ENCODE measurements at places on chromosomes 4 and X.

DNA sequence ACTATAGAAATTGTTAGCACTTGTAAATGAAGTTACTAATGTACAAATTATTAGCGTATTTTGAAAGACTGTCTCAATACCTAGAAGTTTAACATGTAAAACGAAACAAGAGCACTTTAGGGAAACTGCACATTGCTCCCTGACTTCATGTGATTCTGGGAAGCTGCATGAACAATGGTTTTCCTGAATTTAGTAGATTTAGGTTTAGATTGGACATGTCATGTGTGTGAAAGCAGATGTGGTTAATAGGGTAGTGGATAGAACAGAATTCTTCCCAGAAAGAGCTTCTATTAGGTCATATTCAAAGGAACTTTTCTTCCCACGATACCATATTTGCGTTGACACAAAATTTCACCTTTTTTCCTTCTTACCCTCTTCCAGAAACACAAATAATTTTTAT, 14.9 kb upstream of the CXCL8 start:
- no peak for DNase-seq

GRCh38 chr4:124432500-124432899, 280.0 kb downstream of the ANKRD50 start:
- peak; percentile 32 for DNase-seq

DNA sequence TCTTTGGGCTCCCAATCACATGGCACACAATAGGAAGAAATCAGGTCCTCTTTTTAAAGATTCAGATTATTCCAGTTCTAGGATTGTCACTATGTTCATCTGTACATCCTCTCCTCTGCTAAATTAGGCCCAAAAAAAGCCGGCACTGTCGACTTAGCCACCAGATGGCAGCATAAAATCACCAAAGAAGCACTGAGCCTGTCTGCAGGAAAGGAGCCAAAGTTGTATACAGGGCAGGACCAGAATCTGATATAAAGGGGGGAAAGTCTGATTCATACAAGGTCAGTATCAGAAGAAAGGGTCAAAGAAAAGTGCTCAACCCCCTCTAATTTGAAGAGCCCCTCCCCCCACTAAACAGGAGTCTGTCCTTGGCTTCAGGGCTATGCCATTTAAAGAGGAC, 292.5 kb downstream of the CHIC1 start:
- DNase-seq: peak; percentile 41

- no peak for DNase-seq
Observed at GRCh38 chr4:70833675-70834074, 6.0 kb downstream of the GRSF1 start.

GRCh38 chr4:89248879-89249281, 58.7 kb downstream of the GPRIN3 start:
- DNase-seq: peak; percentile 6

DNA sequence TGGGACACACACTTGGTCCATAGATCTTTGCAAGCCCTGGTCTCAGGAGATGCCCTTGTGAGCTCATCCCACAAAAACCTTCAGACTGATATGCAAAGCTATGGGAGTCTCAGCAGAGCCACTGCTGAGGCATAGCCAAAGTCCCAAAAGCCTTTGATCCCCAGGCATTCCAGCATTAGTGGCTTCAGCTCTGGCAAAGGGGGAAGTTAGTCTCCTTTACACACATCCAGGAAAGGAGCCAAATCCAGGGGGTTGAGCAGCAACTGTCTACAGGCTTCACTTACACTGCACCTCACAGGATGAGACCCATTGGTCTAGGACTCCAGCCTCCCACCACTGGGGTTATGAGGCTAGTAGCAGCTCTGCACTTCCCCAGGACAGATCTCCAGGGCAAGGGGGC, 14.0 kb downstream of the PF4 start:
- no peak for DNase-seq

DNA sequence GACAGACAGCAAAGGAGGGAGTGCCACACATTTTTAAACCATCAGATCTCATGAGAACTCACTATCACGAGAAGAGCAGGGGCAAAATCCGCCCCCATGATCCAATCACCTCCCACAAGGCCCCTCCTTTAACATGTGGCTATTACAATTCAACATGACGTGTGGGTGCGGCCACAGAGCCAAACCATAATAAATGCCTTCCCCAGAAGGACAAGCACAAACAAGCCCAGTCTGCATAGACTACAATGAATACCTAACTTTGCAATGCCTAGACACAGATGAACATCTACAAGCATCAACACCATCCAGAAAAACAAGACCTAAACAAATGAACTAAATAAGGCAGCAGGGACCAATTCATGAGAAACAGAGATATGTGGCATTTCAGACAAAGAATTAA, 12.3 kb downstream of the ETDA start:
- no peak for DNase-seq

DNA sequence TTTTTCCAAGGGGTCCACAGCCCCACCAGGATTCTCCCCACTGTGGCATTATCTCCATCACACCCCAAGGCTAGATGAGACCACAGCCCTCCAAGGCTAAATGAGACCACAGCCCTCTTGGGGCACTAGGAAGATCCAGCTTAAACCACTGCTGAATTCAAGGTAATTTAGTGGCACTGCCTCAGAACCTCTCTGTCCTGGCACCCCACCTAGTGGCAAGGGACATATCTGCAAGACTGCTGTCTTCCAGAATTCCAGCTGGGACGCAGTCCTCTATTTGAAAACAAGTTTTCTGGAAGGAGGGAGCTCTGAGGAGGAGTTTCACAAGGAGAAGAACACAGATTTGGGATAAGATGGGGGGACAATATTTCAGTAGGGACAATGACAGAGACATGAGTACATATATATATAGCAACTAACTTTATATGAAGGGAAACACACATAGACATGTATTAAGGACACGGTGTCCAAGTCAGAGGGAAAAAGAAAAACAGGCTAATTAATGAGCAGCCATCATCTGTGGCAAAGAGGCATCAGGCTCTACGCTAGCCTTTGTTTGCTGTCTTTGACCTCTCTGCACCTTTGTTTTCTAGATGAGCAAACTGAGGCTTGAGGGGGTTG, 9.3 kb downstream of the CETN2 start:
- DNase-seq: peak; percentile 33
